Activated T-cell treated with anti-CD3 and anti-CD28 coated beads, Interleukin-2, amount 50 U/mL, for 4 hours (primary cell): ENCODE measurements at places on chromosomes 6 and 20. TPM values are rescaled to one million over a fixed set of nuclear protein-coding genes. Genes with fewer than 3 reads are reported as not detected.

- DNase-seq: no peak
These were observed 329.3 kb upstream of the FLRT3 start for GRCh38 chr20:14666696-14667095.

- DNase-seq: no peak
These were observed 130.0 kb downstream of the ERMARD start for GRCh38 chr6:169881398-169881797.

DNA sequence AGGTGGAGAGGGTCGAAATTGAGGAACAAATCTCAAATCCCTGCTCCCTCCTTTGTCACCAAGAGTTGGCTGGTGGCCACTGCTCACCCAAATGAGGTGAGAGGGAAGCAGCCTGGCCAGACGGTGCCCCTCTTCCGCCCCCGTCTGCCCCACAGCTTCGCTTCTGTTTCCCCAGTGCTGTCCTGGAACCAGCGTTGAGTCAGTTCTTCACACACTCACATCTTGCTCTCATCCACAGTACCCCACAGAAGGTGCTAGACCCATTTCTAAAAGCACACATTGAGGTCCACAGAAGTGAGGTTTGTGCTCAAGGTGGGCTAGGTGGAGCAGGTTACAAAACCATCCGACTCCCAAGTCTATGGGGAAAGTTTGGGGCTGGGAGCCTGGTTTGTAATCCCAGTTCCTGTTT lies 3.8 kb downstream of the CEBPB start:
- no peak for DNase-seq

DNA sequence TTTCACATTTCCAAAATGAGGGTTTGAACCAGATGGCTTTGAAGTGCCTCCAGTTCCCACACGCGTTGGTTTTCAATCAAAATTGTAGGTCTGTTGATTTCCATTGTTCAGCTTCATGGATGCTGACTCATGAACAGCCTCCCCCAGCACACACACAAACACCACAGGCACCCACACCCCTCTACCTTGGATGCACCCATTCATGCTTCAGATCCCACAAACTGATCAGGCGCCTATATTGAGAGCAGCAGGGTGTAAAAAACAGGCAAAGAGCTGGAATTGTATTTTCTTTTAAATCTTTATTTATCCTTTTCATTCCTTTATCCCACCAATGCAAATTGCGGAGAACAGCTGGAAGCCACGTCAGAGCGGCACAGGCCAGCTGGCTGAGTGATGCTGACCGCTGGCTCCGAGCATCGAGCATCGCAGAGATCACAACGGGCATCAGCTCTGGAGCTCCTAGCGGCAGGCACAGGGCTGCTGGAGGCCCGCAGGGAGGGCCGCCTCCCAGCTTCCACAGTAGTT lies 29.3 kb upstream of the TBC1D7 start:
- DNase-seq: no peak

GRCh38 chr6:33768644-33769120 lies 20.2 kb downstream of the LEMD2 start:
- DNase-seq: peak; percentile 66

DNA sequence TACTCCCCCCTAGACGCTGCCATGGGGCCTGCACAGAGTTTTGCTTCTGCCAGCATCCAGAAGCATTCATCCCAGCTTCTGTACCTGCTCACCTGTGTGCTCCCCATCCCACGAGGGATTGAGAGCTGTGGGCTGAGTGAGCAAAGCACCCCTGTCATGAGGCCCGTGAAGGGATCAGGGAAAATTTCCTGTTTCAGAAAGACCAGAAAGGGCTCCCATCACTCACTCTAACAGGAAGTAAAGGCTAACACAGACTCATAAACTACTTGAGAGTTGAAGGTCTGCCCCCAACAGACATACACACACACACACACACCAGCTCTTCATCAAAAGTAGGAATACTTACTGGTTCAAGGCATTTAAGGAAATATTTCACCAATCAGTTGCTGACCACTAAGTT lies 256.5 kb upstream of the NT5E start:
- no peak for DNase-seq

GRCh38 chr6:32475392-32476206 lies 35.9 kb downstream of the HLA-DRA start:
- no peak for DNase-seq

DNA sequence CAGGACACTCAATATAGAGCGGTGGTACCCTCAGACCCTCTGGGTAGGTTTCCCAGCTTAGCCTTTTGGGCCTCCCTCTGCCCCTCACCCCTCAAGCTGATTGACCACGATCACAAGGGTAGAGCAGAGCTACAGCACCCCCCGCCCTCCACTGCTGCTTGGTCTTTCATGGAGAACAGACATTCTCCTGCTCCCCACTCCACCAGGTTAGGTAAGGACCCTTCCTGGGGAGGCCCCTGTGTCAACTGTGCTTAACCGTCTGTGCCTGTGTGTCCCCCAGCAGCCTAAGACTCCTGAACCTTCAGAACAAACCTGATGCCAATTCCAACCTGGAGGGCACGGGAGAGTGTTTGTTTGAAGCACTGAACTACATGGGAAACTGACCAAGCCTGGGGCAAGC lies 11.8 kb downstream of the MYH7B start:
- DNase-seq: no peak

BANF2 gene
- not detected for total RNA-seq

CCM2L gene
- not detected for total RNA-seq

HLA-DPA1 gene
- total RNA-seq: 19.8 TPM

SAMD5 gene
- not detected for total RNA-seq

ZFP57 gene
- total RNA-seq: not detected

BPI gene
- total RNA-seq: not detected
